ENCODE measurements at places on chromosomes 1 and 21.
A peak's percentile ranks its signal among the peaks of the same experiment; 100 is the strongest.

DNA sequence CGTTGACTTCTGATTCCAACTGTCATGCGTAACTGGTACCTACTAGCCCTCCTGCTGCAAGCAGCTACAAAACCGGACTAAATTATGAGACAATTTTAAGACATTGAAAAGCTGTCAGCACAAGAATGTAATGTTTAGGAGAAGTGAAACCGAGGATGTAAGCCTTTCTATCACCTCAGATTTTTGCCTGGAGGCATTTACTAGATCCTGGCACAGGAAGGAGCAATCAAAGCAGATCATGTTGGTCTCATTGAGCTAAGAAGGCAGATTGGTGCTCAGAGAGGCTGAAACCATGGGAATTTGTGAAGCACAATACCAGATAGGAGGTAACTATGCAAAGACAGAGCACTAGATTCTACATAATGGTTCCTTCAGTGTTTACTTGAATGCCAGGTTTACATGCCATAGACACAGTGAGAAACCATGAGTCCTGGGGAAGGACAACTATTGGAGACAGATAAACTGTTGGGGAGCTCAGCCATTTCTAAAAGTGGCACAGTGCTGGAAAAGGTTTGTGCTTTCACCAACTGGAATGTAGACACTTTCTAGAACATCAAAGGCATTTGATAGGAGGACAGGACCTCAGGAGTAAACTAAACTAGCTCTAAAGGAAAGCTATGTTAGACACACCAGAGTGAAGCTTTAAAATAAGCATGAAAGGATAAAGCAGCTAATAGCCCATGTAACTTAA, 179.4 kb downstream of the LYPLAL1 start:
- no peak for DNase-seq

GRCh38 chr1:117466761-117467160, 99.5 kb downstream of the MAN1A2 start:
- DNase-seq = no peak

DNA sequence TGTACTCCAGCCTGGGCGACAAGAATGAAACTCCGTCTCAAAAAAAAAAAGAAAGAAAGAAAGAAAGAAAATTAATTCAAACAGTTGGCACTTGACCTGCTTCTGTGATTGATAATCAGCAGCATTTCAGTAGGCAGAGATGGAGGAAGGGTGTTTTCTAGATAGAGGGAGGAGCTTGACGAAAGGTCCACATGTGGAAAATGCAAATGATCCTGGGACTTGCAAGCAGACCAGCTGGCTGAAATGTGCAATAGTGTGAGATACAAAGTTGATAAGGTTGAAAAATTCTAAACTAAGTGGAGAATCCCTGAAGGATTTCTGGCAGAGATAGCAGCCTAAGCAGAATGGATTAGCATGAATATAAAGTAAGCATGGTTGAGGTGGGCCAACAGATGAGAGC, 4.2 kb downstream of the ELAPOR1 start:
- no peak for DNase-seq

DNA sequence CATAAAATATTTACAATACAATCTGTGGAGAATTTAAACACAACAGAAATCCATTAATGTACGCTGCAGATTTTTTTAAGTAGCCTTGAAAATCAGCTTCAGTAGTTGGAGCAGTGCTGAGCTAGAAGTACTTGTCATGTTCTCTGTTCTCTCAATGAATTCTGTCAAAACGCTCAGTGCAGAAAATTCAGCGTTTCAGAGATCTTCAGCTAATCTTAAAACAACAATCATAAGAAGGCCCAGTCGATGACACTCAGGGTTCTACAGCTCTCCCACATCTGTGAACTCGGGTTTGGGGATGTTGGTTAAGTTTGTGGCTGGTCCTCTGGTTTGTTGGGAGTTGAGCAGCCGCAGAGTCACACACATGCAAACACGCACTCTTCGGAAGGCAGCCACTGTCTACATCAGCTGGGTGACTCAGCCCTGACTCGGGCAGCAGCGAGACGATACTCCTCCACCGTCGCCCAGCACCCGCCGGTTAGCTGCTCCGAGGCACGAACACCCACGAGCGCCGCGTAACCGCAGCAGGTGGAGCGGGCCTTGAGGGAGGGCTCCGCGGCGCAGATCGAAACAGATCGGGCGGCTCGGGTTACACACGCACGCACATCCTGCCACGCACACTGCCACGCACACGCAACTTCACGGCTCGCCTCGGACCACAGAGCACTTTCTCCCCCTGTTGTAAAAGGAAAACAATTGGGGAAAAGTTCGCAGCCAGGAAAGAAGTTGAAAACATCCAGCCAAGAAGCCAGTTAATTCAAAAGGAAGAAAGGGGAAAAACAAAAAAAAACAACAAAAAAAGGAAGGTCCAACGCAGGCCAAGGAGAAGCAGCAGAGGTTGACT, 161.2 kb downstream of the RUNX1 start:
- peak; percentile 84 for DNase-seq

- no peak for DNase-seq
Measured at GRCh38 chr1:155379180-155379579, 58.5 kb downstream of the RUSC1 start.

DNA sequence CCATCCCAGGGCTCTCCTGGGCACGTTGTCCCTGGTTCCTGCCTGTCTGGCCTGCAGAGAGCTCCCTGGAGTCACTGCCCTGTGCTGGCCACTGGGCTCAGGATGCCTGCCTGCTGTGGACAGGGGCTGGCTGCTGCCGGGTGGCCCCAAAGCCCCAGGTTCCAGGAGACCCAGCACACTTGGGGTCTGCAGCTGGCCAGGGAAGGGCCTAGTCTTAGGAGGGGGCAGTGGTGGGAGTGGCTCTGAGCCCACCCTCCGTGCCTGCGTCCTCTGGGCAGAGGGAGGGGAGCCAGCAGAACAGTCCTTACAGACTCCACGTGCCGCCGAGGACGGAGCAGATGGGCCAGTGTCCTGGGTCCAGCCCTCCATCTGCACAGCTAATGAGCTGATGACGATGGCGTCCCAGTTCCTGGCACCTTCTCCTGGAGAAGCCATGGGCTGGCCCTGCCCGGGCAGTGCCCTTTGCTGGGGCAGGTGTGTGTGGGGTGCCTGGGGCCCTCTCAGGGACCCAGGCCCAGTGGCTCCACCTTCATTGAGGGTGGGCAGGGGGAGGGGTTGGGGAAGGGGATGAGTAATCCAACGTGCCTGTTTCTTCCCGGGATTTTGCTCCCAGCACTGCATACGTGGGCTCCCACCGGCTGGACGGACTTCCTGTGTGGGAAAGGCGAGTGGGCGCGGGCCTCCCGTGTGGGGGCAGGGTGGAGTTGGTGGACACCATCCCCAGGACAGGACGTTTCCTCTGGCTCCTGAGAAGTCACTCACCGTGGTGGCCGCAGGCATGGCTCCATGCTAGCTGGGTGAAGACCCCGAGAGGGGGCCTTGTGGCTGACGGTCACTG, 6.8 kb upstream of the PLCH2 start:
- no peak for DNase-seq

Data from stimulated activated CD4-positive, alpha-beta T cell treated with anti-CD3 and anti-CD28 coated beads, Interleukin-12 subunit alpha, Interleukin-12 subunit beta, amount 100 ng/mL, for 24 hours (primary cell).